GM20000 (cell line): ENCODE measurements at places on chromosomes 3 and 15.

DNA sequence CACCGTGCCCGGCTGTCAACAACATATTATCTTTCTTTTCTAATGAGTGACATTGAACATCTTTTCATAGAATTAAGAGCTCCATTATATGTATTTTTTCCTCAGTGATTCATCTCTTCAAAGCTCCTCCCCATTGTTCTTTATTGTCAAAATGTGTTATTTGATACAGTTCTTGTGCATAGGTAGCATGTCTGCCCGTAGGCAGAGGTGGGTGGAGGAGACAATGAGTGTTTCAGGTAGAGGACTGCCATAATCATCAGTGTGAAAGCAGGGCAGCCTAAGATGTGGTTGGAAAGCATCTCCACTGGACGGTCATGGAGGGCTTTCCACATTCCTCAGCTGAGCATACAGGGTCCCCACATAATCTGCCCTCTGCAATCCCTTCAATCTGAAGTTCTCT is 452.0 kb upstream of the MCTP2 start:
- DNase-seq, result no peak

GRCh38 chr3:100740207-100740606 is 30.9 kb downstream of the TFG start:
- no peak for DNase-seq

GRCh38 chr15:44536302-44536961 is 515 bp upstream of the EIF3J start:
- no peak for DNase-seq

DNA sequence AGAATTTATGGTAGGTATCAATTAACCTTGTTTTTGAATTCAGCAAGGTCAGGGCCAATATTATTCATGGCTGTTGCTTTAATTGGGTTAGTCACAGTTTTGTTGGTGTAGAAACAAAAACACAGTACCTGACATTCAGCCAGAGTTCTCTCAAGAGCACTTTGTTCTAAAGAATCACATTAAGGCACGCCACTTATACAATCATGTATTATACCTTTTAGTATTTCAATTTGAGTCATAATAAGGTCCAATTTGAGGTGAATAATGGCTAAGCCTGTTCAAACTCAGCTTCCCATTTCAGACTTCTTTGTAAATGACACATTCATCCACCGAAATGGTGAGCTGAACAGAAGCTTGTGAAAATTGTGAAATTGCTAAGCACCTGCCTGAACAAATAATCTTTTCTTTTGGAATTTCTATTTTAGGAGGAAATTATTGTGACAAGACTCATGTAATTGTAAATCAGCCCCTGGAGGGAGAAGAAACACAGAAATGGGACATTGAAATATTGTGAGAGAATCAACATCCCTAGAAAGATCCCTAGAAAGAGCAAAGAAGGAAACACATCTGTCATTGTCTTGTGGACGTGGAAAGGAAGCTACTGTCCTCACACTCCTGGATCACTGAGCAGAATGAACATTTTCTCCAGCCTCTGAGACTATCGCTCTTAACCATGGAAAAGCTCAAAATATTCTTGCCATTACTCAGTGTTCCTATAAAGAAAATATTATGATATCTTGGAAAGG is 29.3 kb downstream of the RIOX2 start:
- DNase-seq, result no peak

- no peak for DNase-seq
Measured at GRCh38 chr3:124415446-124415960, 314.7 kb upstream of the UMPS start.

GRCh38 chr3:76509179-76509830 is 530.6 kb upstream of the ROBO2 start:
- no peak for DNase-seq

DNA sequence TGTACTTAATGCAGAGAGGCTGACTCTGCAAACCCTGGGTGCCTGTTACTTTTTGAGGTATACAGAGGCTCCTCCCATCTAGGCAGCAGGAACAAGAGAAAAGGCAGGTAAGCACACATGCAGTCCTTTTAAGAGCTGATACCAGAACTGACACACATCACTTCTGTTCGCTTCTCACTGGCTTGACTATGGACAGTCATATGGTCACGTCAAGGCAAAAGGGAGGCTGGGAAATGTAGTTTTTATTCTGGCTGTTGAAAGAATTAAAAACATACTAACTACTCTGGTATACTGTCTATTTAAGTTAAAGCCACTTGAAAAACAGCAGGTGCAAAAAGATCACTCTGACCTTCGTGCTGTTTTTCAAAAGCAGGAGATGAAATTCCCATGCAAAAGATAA is 218.3 kb downstream of the CTNNB1 start:
- DNase-seq, result no peak

DNA sequence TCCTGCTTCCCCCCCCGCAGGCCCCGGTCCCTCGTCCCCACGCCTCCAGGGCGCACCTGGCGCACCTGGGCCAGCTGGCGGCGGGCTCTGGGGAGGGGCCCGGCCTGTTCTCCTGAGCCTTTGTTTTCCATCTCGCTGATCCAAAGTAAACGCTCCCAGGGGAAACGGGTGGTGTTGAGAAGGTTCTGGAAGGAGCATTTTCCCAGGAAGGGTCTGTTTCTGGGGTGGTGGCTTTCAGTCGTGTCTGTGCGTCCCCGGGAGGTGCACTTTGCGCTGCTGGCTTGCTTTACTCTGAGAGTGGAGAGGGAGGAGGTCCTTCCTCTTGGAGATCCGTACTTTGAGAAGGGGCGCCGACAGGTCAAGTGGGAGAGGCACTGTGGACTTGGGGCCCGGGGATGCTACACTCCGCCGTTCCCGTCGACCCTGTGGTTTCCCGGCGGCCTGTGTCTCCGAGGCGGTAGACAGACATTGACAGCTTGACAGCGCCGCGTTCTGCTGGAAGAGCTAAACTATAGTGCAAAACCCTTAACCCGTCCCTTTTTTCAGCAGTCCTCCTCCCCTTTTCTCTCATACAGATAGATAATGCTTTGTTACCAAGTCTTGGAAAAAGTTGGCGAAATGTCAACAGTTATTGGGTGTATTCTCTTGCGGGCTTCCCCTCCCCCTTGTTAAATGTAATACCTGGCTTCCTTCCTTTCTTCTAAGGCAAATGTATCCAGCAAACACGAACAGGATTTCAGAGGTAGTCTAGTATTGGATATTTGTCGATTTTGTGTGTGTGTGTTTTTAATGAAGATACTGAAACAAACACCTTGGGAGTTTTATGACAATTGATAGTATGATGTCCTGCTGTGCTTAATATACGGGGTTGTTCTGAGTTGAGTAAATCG is 6.5 kb downstream of the TPM1 start:
- peak; percentile 29 for DNase-seq

DNA sequence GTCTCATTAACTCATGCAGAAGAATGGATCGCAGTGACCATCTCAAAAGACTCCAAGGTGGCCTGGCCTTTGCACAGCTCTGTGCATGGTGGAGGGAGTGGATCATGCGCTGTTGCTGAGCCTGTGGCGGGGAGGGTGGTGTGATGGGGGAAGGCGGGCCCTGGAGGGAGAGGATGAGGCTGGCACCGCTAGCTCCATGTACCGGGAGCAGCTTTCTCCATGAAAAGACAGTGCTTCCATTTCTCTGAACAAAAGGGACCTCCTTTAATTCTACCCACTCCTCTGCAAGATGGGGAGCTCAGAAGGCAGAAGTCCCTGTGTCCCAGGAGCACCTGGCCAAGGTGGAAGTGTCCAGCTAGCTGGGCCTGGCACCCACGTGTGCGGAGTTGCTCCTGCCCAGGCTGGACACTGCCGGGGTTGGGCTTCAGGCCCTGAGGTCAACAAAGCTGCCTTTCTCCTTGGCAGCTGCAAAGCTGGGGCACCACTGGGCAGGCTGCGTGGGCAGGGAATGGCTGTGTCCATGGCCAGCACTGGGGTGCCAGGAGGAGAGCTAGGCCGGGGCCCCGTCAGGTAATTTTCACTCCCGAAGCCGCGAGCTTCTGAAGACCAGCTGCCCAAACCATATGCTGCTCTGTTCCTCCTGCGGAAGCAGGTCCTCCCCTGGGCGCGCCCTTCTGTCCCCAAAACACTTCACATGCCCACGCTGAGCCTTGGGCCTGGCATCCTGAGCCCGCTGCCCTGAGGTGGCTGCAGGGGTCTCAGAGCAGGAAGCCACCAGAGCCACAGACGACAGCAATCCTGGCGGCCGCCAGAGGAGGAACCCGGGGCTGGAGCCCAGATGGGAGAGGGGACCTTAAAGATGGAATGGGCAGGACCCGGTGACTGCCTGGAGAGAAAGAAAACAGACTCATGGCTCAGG is 6.4 kb downstream of the MAP6D1 start:
- no peak for DNase-seq
